ENCODE measurements at places on chromosomes 1 and 21.

DNA sequence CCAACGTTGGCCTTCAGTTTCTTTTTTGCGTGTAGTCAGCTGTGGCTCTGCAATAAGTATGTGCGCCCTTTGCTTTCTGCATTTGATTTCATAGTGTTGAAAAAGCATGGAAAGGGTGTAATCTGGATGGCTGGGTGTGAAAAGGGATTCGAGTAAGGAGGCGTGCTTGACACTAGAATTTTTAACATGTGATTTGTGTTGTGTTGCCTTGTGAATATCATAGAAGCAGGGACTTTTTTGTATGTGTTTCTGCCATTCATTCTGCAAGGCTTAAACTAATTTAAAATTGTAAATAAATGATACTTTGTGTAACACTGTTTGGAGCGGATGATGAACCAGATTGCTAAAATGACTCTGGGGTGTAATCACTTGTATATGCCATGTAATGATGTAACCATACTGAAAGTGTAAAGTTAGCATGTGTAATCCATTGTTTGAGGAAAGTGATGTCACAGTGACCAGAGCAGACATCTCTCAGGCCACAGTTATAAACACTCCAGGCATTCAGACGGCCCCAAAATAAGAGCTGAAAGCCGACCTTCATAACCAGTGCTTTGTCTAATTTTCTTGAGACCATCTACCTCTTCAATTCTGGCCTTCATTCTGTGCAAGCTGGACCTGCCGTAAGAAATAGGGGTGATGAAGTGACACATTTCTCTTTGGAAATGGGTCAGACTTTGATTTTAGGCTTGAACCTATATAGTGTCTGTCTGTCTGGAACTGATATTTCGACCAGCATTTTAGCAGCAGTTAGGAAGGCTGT is 618 bp downstream of the SH3BGR start:
- DNase-seq, result peak; percentile 9

GRCh38 chr1:116329524-116330341 is 43.3 kb upstream of the ATP1A1 start:
- DNase-seq, result no peak

GRCh38 chr1:179883745-179884138 is 1.7 kb downstream of the TOR1AIP1 start:
- no peak for DNase-seq

DNA sequence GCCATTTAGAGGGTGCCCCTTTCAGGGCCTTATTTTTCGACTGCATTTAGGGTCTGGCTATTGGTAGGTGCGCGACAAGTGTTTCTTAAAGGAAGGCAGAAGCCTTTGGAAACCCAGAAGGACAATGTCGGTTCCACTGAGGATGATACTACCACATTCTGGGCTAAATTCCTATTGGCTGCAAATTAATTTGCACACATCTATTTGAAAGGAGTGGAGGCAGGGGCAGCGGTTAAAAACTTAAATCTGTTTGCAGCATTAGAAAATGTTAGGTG is 1.1 kb downstream of the PATJ start:
- DNase-seq, result no peak

DNA sequence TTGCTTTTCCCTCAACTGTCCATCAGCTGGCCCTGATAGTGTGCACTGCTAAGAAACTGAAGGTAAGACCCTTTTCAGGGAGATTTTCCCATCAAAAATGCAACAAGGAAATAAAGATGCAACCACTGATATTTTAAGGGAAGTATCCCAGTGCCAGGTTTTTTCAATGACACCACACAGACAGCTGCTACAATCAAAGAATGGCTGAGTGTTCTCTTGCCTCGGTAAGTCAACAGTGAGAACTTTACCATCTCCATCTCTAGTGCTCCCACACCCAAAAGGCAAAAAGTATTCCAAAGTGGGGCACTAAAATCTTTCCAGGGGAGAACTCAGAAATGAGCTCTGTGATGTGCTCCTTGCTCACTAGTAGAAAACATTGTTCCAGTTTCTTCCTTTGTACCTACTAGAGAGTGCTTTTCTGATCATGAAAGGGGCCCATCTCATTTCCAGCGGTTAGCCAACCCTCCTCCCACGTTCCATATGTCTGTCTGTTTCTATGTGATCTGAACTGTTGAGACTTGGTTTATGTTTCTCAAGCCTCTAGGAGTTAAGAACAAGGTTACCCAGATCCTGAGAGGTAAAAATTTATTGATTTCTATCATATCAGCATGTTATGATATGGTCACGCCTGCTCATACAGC is 67.6 kb upstream of the NEK2 start:
- DNase-seq, result no peak

GRCh38 chr1:913491-914130 is 10.1 kb upstream of the SAMD11 start:
- DNase-seq, result no peak

GRCh38 chr1:14928412-14928811 is 225.1 kb upstream of the TMEM51 start:
- DNase-seq, result no peak

DNA sequence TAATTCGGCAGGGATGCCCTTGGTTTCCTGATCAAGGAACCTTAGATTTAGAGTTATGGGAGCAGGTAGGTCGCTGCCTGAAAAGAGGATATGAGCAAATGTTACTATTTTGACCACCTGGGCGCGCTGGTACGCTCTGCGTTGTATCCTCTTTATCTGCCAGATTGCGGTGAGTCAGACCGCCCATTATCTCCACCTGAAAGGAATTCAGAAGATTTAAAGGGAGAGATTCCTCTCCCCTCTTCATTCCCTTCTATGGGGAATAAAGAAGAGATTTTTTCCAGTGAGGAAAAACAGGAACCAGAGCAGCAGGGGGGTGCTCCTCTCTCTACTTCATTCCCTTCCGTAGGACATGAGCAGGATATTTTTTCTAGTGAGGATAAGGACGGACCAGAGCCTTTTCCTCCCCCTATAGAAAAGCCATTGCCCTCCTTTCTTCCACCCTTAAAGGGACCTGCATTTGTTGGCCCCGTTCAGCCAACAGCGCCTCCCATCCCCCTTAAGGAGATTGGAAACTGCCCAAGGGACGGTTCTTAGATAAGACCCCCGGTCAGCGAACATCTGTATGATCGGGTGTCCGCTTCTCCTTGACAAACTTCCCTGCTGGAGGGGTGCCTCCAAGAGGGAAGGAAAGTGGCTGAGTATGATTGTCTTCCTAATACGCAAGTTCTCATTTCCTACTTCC is 34.1 kb downstream of the CLCA1 start:
- DNase-seq, result no peak

- no peak for DNase-seq
These were observed 14.7 kb upstream of the SPOCD1 start for GRCh38 chr1:31830511-31830910.

DNA sequence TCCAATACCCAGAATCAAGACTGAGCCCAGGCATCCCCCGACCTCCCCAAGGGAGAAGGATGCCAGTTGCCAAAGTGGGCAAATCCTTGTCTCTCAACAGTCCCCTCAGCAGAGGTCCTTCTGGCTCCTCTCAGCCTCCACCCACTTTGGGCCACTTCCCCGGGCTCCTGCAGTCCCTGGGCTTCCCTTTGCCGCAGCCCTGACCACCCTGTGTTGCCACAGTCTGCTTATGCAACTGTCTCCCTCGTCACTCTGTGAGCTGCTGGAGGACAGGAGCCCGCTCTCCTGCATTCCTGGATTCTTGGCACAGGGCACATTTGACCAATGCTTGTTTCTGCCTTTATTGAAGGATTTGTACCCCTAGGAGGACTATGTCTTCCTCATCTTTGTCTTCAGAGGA is 2.9 kb upstream of the LRP8 start:
- DNase-seq, result no peak

GRCh38 chr1:27566462-27567145 is 37.3 kb downstream of the AHDC1 start:
- DNase-seq, result no peak

- DNase-seq, result no peak
These were observed 20.0 kb upstream of the BRDT start for GRCh38 chr1:91929250-91929649.

DNA sequence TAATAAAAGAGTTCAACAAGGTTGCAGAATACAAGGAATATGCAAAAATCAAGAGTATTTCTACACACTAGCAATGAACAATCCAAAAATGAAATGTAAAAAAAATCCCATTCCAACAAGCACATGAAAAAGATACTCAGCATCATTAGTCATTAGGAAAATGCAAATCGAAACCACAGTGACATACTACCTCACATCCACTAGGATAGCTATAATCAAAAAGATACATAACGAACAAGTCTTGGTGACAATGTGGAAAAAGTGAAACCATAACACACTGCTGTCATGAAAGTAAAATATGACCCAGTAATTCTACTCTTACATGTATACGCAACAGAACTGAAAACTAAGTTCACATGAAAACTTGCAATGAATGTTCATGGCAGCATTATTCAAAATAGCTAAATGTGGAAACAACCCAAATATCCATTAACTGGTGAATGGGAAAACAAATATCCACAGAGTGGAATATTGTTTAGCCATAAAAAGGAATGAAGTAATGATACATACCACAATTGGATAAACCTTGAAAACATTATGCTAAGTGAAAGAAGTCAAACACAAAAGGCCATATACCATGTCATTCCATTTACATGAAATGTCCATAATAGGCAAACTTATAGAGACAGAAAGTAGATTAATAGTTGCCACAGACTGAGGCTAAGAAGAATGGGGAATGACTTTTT is 34.3 kb downstream of the PIK3R3 start:
- DNase-seq, result no peak

- DNase-seq, result no peak
These were observed 65.5 kb downstream of the PRRX1 start for GRCh38 chr1:170729225-170730002.

GRCh38 chr1:238177960-238178645 is 287.4 kb upstream of the ZP4 start:
- DNase-seq, result no peak

- DNase-seq, result no peak
These were observed 62.7 kb downstream of the DMAP1 start for GRCh38 chr1:44275991-44276405.

Measured in A549 (cell line).